Thoracic aorta (tissue), 2 donors: ENCODE measurements at places on chromosomes 12 and 14.

- DNase-seq: peak; percentile 18
Observed at GRCh38 chr14:50943943-50944646, at the start of gene PYGL. Gene PYGL, minus strand, starts transcription at chr14:50944483. Its CDS starts 80 bp downstream, at chr14:50944403.

DNA sequence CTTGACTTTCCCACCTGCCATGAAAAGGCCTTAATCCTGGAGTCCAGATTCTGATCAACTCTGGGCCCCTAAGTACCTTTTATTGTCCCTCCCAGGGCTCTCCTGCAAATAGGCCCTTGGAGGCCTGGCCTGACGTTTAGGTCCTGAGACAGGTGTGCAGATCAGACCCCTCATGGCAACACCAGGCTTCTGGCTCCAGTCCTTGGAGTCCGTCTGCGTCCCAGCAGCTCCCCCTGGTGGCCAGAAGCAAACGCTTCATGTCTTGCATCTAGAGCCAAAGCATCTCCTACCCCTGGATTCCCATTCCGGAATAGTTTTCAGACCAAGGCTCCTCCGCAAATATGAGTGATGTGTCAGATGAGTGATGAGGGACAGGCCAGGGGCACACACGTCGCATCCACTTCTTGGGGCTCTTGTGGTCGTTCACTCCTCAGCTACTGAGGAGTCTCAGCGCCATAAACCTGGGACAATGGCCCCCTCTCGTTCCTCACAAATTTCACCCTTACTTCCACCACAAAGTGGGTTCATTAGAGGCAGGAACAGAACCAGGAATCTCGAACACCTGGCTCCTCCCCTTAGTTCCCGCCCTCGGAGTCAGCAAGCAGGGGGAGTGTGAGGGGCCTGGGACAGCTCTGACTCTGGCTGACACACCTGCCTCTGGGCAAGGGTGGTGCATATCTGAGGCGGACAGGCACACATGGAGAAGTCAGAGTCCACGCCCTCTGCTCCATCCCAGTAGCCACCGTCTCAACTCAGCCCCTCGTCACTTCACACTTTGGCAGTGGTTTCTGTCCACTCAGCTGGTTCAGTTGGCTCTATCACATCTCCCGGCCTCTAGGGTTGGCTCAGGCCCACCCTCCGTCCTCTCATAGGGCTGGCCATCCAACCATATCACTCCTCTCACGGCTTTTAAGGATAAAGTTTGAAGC is 77.9 kb upstream of the PWP1 start:
- DNase-seq: no peak

DNA sequence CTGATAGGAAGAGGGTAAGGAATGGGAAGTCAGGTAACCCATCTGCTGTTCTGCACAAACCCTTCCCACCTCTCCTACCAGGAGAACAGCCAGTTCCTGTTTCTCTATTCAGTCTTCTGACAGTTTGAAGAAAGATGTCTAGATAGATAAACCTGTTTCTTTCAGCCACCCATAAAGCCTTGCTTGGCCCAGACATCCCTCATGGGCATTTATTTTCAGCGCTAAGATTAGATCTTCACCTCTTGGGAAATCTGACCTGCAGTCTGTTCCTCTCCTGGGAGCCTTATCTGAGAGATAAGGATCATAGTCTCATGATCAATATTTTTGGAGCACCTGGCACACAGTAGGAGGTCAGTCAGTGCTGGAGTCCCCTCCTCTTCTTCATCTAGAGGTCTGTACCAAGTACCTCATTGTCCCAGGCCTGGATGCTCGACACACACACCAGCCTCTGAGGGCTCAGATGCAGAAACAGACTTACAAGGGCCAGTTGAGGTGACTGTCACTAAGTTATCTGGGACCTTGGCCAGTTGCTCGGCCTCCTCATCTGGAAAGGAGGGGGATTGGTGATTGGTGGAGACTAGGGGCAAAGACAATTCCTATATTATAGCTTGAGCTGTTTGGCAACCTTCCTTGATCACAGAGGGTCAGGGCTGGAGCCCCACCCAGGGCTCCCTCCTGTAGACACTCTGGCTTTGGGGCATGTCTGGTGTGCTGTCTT is 18.2 kb downstream of the ACVRL1 start:
- no peak for DNase-seq

DNA sequence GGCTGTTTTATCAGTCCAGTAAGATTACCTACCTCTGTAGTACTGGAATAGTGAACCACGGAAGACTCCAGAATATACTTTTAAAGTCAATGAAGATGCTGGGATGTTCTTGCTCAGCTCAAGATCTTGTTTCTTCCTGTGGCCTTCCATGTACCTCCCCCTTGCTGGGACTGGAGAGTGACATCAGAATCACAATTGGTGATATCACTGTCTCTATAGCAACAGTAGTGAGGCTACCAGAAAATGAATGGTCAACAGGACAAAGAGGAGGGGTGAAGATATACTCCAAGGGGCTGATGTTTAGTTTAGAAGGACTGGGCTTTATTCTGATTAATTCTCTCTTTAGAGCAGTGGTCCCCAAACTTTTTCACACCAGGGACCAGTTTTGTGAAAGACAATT is 3.8 kb downstream of the AKAP3 start:
- DNase-seq: no peak

DNA sequence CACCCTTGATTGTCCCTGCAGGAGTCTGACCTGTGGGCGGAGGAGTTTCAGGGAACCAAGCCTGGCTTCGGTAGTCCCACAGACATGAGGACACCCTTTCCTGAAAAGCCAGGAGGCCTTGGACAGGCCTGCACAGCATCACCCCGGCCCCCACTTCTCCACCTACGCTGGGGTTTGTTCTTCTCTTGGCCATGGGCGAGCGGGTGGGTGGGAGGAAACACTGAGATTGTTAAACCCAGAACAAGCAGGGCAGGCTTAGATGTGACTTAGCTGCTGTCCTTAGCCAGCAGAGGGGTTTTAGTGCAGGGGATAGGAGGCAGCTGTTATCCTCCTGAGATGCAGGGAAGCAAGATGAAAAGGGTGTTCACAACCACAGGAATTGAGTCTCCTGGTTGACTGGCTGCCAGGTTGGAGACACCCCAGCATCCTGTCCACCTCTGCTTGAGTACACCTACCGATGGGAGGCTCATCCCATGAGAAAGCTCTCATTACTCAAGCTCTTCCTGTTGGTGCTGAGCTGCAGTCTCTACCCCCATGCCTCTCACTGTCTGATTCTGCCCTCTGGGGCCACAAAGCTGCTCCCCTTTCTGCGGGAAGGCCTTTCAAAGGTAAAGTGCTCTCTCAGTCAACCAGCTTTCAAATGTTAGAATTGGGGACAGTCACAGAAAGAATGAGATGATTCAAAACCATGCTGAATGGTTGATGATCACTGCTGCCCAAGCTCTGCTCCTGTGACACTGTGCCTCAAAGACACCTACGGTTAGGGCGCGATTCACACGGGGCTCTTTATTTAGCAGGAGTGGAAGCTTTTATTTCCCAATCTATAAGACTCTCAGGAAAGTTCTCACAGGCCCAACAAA is 86.3 kb downstream of the IRF2BPL start:
- DNase-seq: no peak

GRCh38 chr14:101009531-101009930 is 106.0 kb upstream of the RTL1 start:
- DNase-seq: no peak

DNA sequence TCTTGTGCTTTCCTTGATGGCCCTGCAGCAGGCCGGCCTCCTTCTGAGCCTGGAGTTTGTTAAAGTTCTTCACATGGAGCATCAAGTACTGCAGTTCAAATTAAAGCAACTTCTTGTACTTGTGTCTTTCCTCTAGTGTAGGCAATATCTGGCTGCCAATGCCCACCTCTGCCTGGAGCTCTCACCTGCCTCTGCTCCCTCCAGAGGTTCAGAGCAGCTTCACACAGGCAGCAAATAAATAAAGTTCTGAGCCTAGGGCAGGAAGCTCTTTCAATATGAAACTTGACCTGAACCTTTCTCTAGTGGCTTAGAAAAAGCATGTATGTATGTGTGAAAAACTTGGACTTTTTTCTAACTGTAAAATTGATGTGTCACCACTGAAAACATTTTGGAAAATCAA is 65.9 kb downstream of the ITPR2 start:
- DNase-seq: no peak

- DNase-seq: no peak
Observed at GRCh38 chr12:75944097-75944904, 87.3 kb downstream of the PHLDA1 start.

GRCh38 chr12:59708484-59708883 is 112.7 kb downstream of the SLC16A7 start:
- no peak for DNase-seq

GRCh38 chr14:24609655-24610344 is at the start of gene GZMH:
Gene GZMH, minus strand, starts transcription at chr14:24609685. Its CDS starts 72 bp downstream, at chr14:24609613.
- no peak for DNase-seq

GRCh38 chr14:69921052-69921451 is 41.8 kb downstream of the SMOC1 start:
- DNase-seq: no peak

- no peak for DNase-seq
Observed at GRCh38 chr12:81094718-81095360, 17.0 kb downstream of the ACSS3 start.

DNA sequence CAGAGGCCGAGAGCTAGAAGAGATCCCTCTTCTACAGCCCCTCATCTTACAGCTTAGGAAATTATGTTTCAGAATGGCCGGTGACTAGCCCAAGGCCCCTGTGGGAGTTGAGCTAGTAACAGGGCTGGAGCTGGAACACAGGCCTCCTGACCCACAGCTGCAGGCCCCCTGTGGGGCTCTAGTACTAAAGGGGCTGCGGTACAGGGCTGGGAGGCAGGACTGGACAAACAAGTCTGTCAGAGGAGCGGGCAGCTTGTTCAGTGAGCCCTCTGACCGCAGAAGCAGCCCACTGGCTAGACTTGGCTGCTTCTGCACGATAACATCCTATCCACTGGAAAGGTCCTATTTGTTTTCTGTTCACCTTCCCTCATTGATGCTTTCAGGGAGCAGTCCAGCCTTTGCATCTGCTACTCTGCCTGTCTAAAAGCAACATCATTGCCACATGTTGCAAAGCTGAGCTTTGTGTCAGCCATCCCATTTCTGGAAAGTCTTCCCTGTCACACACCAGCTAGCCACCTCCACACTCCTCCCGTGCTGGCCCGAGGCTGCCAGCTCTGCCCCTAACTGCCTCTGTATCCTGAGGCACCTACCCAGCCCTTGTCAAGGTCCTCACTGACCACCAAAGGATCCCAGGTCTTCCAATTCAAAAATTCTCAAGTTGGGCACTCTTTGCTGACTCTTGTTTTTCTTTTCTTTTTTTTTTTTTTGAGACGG is 10.2 kb downstream of the PSMC1 start:
- DNase-seq: no peak

GRCh38 chr14:94237046-94237445 is 56.0 kb downstream of the SERPINA10 start:
- no peak for DNase-seq

DNA sequence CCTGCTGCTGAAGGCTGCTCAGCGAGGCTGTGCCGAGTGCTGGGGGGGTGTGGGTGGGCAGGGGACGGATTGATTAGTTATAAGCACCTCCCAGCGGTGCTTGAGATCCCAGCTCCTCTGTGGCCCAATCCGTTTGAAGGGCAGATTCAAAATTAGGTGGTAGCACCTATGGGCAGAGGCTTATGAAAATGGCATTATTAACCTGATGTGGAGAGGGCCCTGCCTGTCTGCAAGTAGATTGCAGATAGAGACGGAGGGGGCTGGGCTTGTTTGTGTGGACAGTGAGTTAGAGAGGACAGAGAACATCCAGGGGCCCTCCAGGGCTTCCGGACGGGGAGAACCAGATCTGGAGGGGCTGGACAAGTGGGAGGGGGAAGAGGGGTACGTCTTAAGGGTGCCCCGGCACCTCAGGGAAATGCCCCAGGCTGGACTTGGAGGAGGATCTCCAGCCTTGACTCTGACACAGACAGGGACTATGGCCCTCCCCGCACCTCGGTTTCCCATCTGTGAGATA is at the start of gene RTL1:
Gene RTL1 (minus strand): TSS at position 51 of the 514 bp plus-strand sequence. CDS start 18,934 bp downstream, outside the sequence.
- no peak for DNase-seq

DNA sequence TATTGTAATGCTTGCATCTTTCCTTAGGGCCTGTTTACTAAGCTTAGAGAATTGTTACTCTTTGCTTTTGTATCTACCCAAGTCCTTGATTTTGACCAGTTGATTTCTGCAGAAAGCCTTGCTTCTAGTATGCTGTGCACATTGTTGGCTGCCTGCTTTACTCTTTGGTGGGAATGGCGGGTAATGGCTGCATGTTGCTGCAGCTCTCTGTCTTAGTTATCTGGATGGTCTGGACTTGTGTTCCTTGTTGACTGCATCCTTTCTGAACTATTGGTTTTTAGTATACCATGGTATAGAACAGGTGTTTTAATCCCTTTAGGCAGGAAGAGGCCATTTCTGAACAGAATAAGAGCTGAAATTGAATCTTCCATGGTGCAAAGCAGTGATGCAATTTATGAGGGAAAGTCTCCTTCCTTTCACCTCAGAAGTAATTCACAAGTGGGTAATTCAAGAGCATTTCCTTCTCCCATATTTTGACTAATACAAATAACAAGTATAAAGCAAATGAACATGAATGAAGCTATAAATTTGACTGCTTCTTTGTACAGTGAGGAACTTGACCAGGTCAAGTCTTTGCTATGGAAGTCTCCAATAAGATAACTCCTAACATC is 466.4 kb downstream of the NPAS3 start:
- no peak for DNase-seq

DNA sequence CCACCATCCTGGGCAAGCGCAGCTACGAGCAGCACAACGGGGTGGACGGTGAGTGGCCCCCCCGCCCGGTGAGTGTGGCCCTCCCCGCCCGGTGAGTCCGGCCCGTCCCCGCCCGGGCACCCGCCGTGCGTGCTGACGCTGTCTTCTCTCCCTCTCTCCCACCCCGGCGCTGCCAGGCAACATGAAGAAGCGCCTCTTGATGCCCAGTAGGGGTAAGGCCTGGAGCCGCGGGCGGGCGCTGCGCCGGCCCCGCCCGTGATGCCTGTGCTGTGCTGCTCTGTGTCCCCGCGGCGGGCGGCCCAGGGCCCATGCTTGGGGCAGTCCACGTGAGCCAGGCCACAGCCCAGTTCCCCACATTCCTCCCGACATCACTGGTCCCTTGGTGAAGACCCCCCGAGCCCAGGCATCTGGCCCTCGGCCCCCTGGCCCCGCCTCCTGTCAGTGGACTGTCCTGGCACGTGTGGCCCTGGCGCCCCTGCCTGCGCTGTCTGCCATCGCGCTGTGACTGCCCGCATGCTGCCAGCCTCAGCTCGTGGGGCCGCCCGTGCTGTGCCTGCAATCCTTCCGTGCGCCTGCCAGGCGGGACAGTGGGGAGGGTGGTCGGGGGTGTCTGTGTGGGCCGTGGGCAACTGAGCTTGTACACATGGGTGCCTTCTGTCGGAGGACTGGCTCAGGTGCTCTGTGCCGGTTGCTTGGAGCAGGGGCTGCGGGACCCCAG is 7.9 kb upstream of the CRIP2 start:
- DNase-seq: no peak

DNA sequence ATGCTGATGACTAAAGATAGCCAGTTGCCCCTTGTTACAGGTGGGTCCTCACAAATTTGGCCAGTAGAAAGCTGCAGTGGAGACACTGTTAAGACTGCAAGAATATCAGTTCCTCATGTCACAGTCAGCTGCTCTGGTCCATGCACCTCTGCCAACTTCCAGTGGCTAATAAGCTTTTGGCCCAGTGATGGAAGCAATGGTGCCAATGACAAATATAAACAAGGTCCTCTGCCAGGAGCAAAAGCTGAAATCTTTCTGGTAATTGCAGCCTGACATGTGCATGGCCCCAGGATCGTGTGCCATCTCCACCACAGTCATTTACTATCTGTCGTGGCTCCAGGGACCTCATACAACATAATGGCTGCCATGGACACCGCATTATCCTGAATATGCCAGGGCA is 85.4 kb upstream of the TMEM260 start:
- no peak for DNase-seq

- DNase-seq: no peak
Observed at GRCh38 chr14:77554816-77555599, 56.4 kb upstream of the ISM2 start.
